RWPE2 (cell line): ENCODE measurements at places on chromosomes 7 and 10.

GRCh38 chr10:113320987-113321386 lies 231.9 kb upstream of the HABP2 start:
- no peaks in the 10 kb centered on the region for H3K27me3 ChIP-seq
- no peaks in the 10 kb centered on the region for H3K4me1 ChIP-seq
- no peak for DNase-seq

DNA sequence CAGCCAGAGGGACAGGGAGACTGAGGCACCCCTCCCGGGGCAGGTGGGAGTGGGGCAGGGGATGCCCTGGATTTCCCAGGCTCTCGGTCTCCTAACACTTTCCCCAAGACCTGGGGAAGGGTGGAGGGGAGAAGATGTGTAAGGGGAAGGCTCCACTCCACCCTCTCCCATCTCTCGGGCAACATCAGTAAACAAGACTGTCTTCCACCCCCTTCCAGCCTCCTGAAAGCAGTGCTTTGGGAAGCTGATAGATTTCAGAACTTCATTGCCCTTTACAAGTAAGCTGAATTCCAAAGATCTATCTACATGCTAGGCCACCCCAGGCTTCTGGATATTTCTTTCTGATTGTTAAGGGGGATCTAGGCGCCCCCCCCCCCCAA lies 3.7 kb downstream of the FLNC start:
- H3K4me3 ChIP-seq = no peak overlapping the region
- H3K27ac ChIP-seq = no peak overlapping the region
- H3K36me3 ChIP-seq = no peaks in the 10 kb centered on the region
- no peak for DNase-seq
- peaks cover 7% of the 10 kb centered on the region for H3K4me1 ChIP-seq

- DNase-seq = no peak
- peaks cover 23% of the 10 kb centered on the region for H3K4me1 ChIP-seq
- H3K27me3 ChIP-seq = no peaks in the 10 kb centered on the region
- H3K36me3 ChIP-seq = no peaks in the 10 kb centered on the region
- H3K4me3 ChIP-seq = no peak overlapping the region
Observed at GRCh38 chr7:26160896-26161295, 8.9 kb downstream of the NFE2L3 start.

- no peak overlapping the region for H3K4me3 ChIP-seq
- H3K36me3 ChIP-seq = peaks cover 65% of the 10 kb centered on the region
- no peaks in the 10 kb centered on the region for H3K27me3 ChIP-seq
- H3K4me1 ChIP-seq = no peaks in the 10 kb centered on the region
- H3K27ac ChIP-seq = no peak overlapping the region
- no peak for DNase-seq
Observed at GRCh38 chr7:103097041-103097440, 22.1 kb downstream of the ARMC10 start.

DNA sequence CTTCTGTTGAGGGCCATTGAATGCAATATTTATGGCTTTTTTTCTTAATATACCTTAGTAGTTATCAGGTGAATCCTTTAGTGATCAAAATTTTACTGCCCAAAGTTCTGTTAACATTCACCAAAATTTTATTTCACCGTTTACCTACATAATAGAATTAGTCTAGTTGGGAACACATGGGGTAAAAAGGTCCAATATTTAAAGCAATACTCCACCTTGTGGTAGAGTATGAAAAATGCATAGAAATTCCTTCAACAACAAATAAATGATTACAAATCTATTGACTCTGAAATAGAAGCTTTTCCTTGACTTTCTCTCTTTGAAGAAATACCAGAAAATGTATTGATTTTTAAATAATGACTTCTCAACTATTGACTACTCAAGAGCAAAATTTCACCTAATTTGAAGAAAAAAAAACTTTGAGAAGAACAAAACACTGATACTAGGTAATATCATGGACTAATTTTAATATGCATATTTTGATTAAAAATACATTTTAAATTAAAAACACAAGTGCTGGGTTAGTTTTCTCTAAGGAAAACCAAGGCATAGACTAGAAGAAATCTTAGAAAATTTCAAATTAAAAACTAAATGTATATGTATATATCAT lies 43.3 kb downstream of the POLR1F start:
- DNase-seq = no peak
- H3K4me1 ChIP-seq = peaks cover 22% of the 10 kb centered on the region
- no peaks in the 10 kb centered on the region for H3K27me3 ChIP-seq
- no peaks in the 10 kb centered on the region for H3K36me3 ChIP-seq
- no peak overlapping the region for H3K4me3 ChIP-seq
- no peak overlapping the region for H3K27ac ChIP-seq

- peak overlapping the region; percentile 29 for H3K27ac ChIP-seq
- no peak overlapping the region for H3K4me3 ChIP-seq
- H3K36me3 ChIP-seq = no peaks in the 10 kb centered on the region
- no peaks in the 10 kb centered on the region for H3K27me3 ChIP-seq
Observed at GRCh38 chr7:7201578-7202374, 19.4 kb downstream of the C1GALT1 start.

- H3K36me3 ChIP-seq = no peaks in the 10 kb centered on the region
- H3K4me1 ChIP-seq = peaks cover 3% of the 10 kb centered on the region
- no peaks in the 10 kb centered on the region for H3K27me3 ChIP-seq
- H3K27ac ChIP-seq = no peak overlapping the region
- H3K4me3 ChIP-seq = no peak overlapping the region
- DNase-seq = no peak
Observed at GRCh38 chr10:58952162-58952601, 224.3 kb upstream of the PHYHIPL start.

DNA sequence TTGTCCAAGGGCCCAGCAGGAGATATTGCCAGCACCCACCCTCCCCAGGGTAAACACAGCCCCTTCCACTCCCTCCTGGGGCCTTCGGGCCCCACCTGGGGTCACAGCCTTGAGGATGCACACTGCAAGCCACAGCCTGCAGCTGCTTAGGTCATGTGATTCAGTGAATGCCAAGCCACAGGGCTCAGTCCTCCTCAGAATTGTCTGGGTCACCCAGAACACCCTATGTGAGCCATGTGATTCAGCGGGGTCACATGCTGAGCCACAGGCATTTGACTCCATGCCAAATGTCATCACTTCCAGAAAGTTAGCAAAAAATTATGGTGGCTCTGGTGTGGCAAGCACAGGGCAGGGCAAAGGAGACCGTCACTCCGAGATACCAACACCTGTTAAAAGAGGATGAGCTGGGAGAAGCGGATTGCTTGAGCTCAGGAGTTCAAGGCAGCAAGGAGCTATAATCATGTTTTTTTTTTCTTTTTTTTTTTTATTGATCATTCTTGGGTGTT lies 17.2 kb upstream of the PSAP start:
- no peaks in the 10 kb centered on the region for H3K27me3 ChIP-seq
- H3K36me3 ChIP-seq = no peaks in the 10 kb centered on the region
- peak overlapping the region; percentile 51 for H3K27ac ChIP-seq
- DNase-seq = peak; percentile 74

DNA sequence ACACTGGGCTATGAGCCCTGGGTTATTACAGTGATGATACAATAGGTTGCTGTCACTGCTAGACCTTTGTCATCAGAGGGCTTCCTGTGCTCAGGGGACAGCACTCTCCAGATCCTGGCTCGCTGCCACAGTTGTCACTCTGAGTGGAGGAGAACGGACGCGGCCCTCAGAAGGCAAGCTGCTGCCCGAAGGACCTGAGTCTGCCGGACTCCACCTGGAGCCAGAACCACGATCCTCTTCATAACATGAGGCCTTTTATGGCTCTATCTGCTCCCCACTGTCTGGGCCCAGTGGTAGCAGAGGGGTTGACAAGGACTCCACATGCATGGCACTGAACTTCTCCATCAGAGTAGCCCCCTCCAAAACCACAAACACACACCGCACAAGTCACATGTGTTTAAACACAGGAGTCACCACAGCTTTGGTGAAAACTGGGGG lies 94.7 kb upstream of the EFCAB10 start:
- no peaks in the 10 kb centered on the region for H3K36me3 ChIP-seq
- H3K27ac ChIP-seq = no peak overlapping the region
- no peaks in the 10 kb centered on the region for H3K27me3 ChIP-seq
- H3K4me1 ChIP-seq = no peaks in the 10 kb centered on the region
- DNase-seq = no peak

DNA sequence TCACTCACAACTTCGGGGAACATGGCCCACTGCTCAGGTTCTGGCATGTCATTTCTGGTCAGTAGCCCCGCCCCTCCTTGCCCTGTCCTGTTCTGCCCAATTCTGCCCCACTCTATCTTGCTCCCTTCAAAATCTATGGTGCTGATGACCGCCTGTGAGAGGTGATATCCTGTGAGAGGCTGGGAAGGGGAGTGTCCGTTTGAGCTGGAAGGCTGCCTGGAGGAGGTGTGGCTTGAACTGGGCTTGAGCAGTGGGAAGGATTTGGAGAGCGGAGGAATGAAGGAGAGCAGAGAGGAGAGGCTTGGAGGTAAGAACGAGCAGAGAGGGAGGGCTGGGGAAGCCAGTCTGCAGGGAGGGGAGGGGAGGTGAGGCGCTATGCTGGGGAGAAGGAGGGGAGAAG lies 145.3 kb downstream of the RPS24 start:
- H3K4me3 ChIP-seq = no peak overlapping the region
- no peak for DNase-seq
- H3K27me3 ChIP-seq = no peaks in the 10 kb centered on the region
- no peaks in the 10 kb centered on the region for H3K4me1 ChIP-seq
- no peak overlapping the region for H3K27ac ChIP-seq

GRCh38 chr7:105802604-105803428 lies 73.6 kb downstream of the ATXN7L1 start:
- H3K36me3 ChIP-seq = no peaks in the 10 kb centered on the region
- DNase-seq = no peak
- H3K27me3 ChIP-seq = no peaks in the 10 kb centered on the region
- no peak overlapping the region for H3K27ac ChIP-seq
- peaks cover 23% of the 10 kb centered on the region for H3K4me1 ChIP-seq
